ENCODE measurements at places on chromosomes 11 and 22. TPM values are rescaled to one million over a fixed set of nuclear protein-coding genes. Genes with fewer than 3 reads are reported as not detected.

NAP1L4 gene
- 216 TPM for total RNA-seq

CSRP3 gene
- not detected for total RNA-seq

BDNF gene
- 12.0 TPM for total RNA-seq

ACP2 gene
- 43.1 TPM for total RNA-seq

SULT4A1 gene
- 49.4 TPM for total RNA-seq

GPHA2 gene
- total RNA-seq, result not detected

ACRV1 gene
- 0.92 TPM for total RNA-seq

Data from diencephalon (tissue), 1 donor.